Thymus (tissue), 14 donors: ENCODE measurements at places on chromosomes 16 and 17. TPM values are rescaled to one million over a fixed set of nuclear protein-coding genes. Genes with fewer than 3 reads are reported as not detected.

DNA sequence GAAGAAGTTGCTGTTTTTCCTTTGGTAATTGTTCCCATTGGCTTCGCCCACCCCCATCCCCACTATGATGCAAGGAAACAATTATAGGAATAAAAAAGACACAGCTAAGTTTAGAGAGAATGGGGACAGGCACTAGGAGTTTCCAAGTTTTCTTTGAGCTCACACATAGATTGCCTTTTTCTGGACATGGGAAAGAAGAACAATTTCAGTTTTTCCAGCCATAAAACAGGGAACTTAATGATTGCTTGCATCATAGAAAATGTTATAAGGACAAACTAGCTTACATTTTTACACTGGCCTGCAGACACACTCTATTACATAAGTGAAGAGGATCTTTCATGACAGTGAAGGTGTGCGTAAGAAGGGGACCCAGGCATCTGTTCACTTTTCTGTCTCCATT is 142.3 kb upstream of the ZFHX3 start:
- no peaks in the 10 kb centered on the region for H3K27me3 ChIP-seq
- no peaks in the 10 kb centered on the region for H3K36me3 ChIP-seq
- no peak for DNase-seq
- H3K4me3 ChIP-seq = no peak overlapping the region
- H3K4me1 ChIP-seq = no peaks in the 10 kb centered on the region

DNA sequence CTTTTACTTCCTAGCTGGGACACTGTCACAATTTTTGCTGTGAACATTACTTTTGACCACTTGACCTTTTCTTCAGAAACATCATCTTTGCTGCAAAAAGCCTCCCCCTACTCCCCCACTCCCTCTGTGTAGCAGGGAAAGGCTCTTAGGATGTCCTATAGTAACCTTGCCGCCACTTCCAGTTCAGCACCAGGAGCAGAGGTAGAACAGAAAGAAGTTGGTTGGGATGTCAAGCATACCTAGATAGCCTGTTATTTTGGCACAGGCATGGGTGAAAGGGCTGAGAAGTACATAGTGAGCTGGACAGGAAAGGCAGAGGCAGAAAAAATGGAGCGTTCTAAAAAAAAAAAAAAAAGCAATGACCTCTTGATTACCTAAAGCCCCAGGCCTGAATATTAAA is 31.3 kb downstream of the SMIM36 start:
- H3K4me3 ChIP-seq = no peak overlapping the region
- H3K27me3 ChIP-seq = no peaks in the 10 kb centered on the region
- no peaks in the 10 kb centered on the region for H3K36me3 ChIP-seq

DNA sequence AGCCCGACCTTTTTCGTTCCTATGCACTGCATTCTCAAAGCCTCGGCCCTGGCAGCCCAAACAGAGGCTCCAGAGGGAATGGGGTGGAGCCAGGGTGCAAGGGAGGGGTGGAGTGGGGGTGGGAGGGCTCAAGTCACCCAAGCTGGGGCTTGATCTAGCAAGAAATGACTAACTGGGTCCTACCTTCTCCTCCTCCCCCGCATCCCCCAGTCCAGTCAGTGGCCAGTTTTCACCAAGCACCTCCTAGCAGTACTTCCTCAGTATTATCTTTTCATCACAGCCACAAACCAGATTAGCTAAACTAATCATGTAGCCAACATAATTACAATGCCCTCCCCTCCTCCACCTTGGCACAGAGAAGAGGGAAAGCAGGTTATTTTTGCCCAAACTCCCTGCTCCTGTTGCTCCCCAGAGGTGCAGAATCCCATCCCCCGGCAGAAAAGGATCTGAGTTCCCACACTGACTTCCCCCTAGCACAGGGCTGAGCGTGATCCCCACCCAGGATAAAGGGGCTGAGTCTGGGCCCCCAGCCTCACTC is 2.2 kb downstream of the JUP start:
- no peaks in the 10 kb centered on the region for H3K27me3 ChIP-seq
- H3K4me3 ChIP-seq = no peak overlapping the region
- peak overlapping the region; percentile 61 for H3K27ac ChIP-seq
- no peak for DNase-seq
- peaks cover 18% of the 10 kb centered on the region for H3K4me1 ChIP-seq

- H3K4me1 ChIP-seq = peaks cover 9% of the 10 kb centered on the region
- H3K27ac ChIP-seq = no peak overlapping the region
- H3K4me3 ChIP-seq = no peak overlapping the region
Observed at GRCh38 chr17:75898791-75899190, 2.0 kb upstream of the TRIM65 start.

DNA sequence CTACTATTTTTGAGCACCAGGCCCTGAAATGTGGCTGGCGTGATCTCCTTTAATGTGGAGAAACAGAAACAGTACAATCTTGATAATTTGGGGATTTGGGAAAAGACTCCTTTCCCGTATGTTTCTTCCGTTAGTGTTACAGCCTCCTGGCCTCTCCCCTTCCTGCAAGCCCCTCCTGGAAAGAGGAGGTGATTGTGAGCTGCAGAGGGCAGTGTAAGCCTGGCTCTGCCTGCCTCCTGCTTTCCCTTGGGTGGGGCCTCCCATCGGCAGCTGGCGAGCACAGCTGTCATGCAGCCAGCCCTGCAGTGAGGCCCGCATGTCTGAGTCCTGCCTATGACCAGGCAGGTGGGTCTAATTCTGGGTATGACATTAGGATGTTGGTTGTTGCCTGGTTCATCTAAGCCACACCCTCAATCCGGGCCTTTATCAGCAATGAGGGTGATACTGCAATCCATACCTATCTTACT is 48.7 kb upstream of the WSB1 start:
- no peaks in the 10 kb centered on the region for H3K27me3 ChIP-seq
- H3K27ac ChIP-seq = peak overlapping the region; percentile 47
- no peaks in the 10 kb centered on the region for H3K36me3 ChIP-seq
- DNase-seq = no peak
- no peak overlapping the region for H3K4me3 ChIP-seq

GRCh38 chr17:50219939-50220465 is 18.6 kb upstream of the COL1A1 start:
- H3K27ac ChIP-seq = no peak overlapping the region
- H3K4me3 ChIP-seq = no peak overlapping the region
- DNase-seq = no peak

- no peaks in the 10 kb centered on the region for H3K36me3 ChIP-seq
- H3K27ac ChIP-seq = peak overlapping the region; percentile 89
- H3K4me3 ChIP-seq = no peak overlapping the region
- no peak for DNase-seq
- peaks cover 54% of the 10 kb centered on the region for H3K4me1 ChIP-seq
- no peaks in the 10 kb centered on the region for H3K27me3 ChIP-seq
Observed at GRCh38 chr17:67452681-67453554, 75.8 kb downstream of the PITPNC1 start.

DNA sequence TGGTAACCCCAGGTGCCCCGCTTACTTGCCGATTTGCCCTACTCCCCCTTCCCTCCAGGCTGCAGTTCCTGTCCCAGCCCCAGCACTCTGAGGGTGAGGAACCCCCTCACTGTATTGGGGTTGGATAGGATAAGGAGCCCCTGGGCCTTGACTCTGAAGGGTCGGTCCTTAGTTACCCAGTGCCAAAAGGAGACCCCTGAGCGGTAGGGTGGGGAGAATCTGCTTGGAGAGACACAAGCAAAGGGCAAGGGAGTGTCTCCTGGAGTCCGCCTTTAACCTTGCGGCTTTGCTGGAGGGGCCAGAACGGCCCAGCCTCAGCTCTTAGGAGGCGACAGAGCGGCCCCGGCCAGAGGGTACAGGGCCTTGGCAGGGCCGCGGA is 13.0 kb downstream of the CARD14 start:
- no peaks in the 10 kb centered on the region for H3K4me1 ChIP-seq
- H3K27ac ChIP-seq = no peak overlapping the region
- no peak overlapping the region for H3K4me3 ChIP-seq
- H3K27me3 ChIP-seq = peaks cover 14% of the 10 kb centered on the region
- no peak for DNase-seq

GRCh38 chr16:14608111-14608566 is 21.9 kb downstream of the PARN start:
- no peak for DNase-seq
- H3K36me3 ChIP-seq = peaks cover 47% of the 10 kb centered on the region
- H3K27me3 ChIP-seq = no peaks in the 10 kb centered on the region
- no peaks in the 10 kb centered on the region for H3K4me1 ChIP-seq
- no peak overlapping the region for H3K27ac ChIP-seq

- no peaks in the 10 kb centered on the region for H3K4me1 ChIP-seq
- DNase-seq = peak; percentile 4
- H3K27me3 ChIP-seq = no peaks in the 10 kb centered on the region
- no peaks in the 10 kb centered on the region for H3K36me3 ChIP-seq
Observed at GRCh38 chr16:59192551-59193199, 458.6 kb upstream of the GOT2 start.

- no peak within 1 kb of the TSS for H3K4me3 ChIP-seq
- peaks cover 2% of the 10 kb centered on the region for H3K27me3 ChIP-seq
- H3K36me3 ChIP-seq = no peaks in the 10 kb centered on the region
- no peak for DNase-seq
- no peaks in the 10 kb centered on the region for H3K4me1 ChIP-seq
- no peak within 1 kb of the TSS for H3K27ac ChIP-seq
Observed at GRCh38 chr17:34269969-34270368, at the start of gene CCL7. Gene CCL7, plus strand, starts transcription at chr17:34270221. Its CDS starts 70 bp downstream, at chr17:34270291.

GRCh38 chr16:77336637-77337036 is 98.2 kb downstream of the ADAMTS18 start:
- H3K4me3 ChIP-seq = no peak overlapping the region
- no peak for DNase-seq
- H3K36me3 ChIP-seq = no peaks in the 10 kb centered on the region

- H3K36me3 ChIP-seq = peaks cover 5% of the 10 kb centered on the region
- H3K4me3 ChIP-seq = peak overlapping the region; percentile 95
- DNase-seq = no peak
- no peak overlapping the region for H3K27ac ChIP-seq
- H3K4me1 ChIP-seq = peaks cover 30% of the 10 kb centered on the region
Observed at GRCh38 chr16:48608452-48608851, 1.5 kb downstream of the N4BP1 start.

DNA sequence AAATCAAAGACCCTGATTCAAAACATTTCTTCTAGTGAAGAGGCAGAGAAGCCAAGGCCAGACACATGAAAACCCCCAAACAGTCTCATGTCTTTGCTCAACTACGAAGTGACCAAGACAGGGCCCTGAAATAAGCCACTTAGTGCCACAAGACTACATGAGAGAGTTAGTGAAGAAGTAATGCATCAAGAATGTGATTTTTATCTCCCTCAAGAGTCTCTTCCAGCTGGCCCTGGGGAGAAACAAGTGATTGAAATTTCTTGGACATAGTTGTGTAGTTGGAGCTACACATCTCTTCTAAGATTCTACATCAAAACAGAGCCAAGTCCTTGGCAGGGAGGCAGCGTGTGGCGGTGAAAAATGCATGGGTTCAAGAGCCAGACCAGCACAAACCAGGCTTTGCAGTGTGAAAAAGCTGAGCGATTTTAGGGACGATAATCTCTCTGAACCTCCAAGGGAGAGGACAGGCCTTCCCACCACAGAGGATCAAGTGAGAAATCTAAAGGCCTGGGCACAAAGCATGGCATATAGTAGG is 30.6 kb downstream of the LYRM1 start:
- no peaks in the 10 kb centered on the region for H3K4me1 ChIP-seq
- no peaks in the 10 kb centered on the region for H3K36me3 ChIP-seq
- H3K27me3 ChIP-seq = no peaks in the 10 kb centered on the region
- H3K4me3 ChIP-seq = no peak overlapping the region

GRCh38 chr17:49739641-49740271 is 24.2 kb downstream of the FAM117A start:
- peak; percentile 82 for DNase-seq
- H3K27ac ChIP-seq = peak overlapping the region; percentile 99

GRCh38 chr17:49327835-49328784 is 33.9 kb downstream of the ZNF652 start:
- no peak overlapping the region for H3K27ac ChIP-seq
- DNase-seq = no peak
- no peak overlapping the region for H3K4me3 ChIP-seq
- peaks cover 5% of the 10 kb centered on the region for H3K4me1 ChIP-seq
- H3K36me3 ChIP-seq = no peaks in the 10 kb centered on the region
- H3K27me3 ChIP-seq = no peaks in the 10 kb centered on the region

DNA sequence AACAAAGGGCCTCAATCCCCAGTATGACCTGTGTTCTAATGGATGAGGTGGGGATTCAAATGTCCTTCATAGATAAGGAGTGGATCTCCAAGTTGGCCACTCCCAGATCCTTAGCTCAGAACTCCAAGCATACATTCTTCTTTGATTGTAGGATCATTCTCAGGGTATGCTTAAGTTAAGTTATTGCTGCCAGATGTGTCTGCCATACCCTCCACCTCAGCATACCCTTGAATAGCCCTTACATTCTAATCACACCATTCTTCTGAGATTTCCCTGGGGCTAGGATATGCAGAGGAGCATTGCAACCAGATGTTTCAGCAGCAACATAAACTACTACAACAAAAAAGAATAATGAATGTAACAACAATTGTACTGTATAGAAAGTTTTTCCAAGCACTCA is 1.6 kb upstream of the KRTAP2-4 start:
- H3K36me3 ChIP-seq = no peaks in the 10 kb centered on the region
- H3K27ac ChIP-seq = no peak overlapping the region
- DNase-seq = no peak
- no peaks in the 10 kb centered on the region for H3K27me3 ChIP-seq
- no peaks in the 10 kb centered on the region for H3K4me1 ChIP-seq

GRCh38 chr17:1518410-1518809 is 2.0 kb upstream of the INPP5K start:
- no peak overlapping the region for H3K27ac ChIP-seq
- H3K27me3 ChIP-seq = no peaks in the 10 kb centered on the region
- no peak for DNase-seq

GRCh38 chr17:1870592-1870991 is 40.8 kb downstream of the RPA1 start:
- H3K4me1 ChIP-seq = peaks cover 39% of the 10 kb centered on the region
- H3K36me3 ChIP-seq = peaks cover 12% of the 10 kb centered on the region
- no peak overlapping the region for H3K4me3 ChIP-seq
- H3K27me3 ChIP-seq = no peaks in the 10 kb centered on the region

DNA sequence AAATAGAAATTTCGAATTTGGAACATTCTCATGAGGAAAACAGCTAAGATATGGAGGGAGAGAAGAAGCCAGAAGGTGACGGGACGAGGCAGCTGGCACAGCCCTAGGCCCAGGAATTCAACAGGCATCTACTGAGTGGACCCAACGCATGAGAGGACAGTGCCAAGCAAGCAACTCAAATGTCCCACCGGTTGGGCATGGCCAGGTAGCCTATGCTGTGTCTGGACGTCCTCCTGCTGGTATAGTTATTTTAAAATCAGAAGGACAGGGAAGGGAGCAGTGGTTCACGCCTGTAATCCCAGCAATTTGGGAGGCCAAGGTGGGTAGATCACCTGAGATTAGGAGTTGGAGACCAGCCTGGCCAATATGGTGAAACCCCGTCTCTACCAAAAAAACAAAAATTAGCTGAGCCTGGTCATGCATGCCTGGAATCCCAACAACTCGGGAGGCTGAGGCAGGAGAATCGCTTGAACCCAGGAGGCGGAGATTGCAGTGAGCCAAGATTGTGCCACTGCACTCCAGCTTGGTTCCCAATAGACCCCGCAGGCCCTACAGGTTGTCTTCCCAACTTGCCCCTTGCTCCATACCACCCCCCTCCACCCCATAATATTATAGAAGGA is 2.0 kb downstream of the GH1 start:
- no peaks in the 10 kb centered on the region for H3K4me1 ChIP-seq
- H3K4me3 ChIP-seq = no peak overlapping the region
- H3K27me3 ChIP-seq = no peaks in the 10 kb centered on the region
- DNase-seq = no peak

Gene KRT33A
- polyA plus RNA-seq = 1.4 TPM

Gene DPEP3
- polyA plus RNA-seq = 0.23 TPM

Gene FBXW10
- 0.50 TPM for polyA plus RNA-seq

Gene IFT20
- 82.5 TPM for polyA plus RNA-seq

Gene IKZF3
- 23.9 TPM for polyA plus RNA-seq

Gene EPX
- 1.3 TPM for polyA plus RNA-seq

Gene NLRC3
- polyA plus RNA-seq = 11.9 TPM

Gene SLC22A31
- polyA plus RNA-seq = 0.94 TPM

Gene COQ9
- 67.5 TPM for polyA plus RNA-seq

Gene KRT20
- polyA plus RNA-seq = 3.8 TPM
